ENCODE measurements at places on chromosomes 11 and 22. TPM values are rescaled to one million over a fixed set of nuclear protein-coding genes. Genes with fewer than 3 reads are reported as not detected.

DNA sequence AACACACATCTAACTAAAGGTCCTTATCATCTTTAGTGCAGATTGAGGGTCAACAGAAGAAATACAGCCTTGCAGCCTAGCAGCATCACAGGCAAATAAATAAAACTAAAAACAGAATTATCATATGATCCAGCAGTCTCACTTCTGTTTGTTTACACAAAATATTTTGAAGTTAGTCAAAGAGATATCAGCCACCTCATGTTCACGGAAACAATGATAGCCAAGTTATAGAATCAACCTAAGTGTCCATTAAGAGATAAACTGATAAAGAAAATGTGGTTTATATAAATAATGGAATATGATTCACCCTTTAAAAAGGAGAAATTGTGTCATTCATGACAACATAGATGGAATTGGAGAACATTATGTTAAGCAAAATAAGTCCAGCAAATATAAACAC, 738.1 kb upstream of the CCDC90B start:
- DNase-seq, result no peak

SHISAL1 gene
- 2.1 TPM for total RNA-seq

SLC25A22 gene
- 33.9 TPM for total RNA-seq

- no peak for DNase-seq
Measured at GRCh38 chr11:17974246-17974645, 38.6 kb downstream of the SERGEF start.

GRCh38 chr11:122418032-122418431, 237.5 kb upstream of the UBASH3B start:
- DNase-seq, result no peak

- no peak for DNase-seq
Measured at GRCh38 chr11:29353833-29354232, 663.0 kb downstream of the KCNA4 start.

- no peak for DNase-seq
Measured at GRCh38 chr11:118791961-118792569, 1.1 kb upstream of the DDX6 start.

ZNF214 gene
- total RNA-seq, result 0.03 TPM

DNA sequence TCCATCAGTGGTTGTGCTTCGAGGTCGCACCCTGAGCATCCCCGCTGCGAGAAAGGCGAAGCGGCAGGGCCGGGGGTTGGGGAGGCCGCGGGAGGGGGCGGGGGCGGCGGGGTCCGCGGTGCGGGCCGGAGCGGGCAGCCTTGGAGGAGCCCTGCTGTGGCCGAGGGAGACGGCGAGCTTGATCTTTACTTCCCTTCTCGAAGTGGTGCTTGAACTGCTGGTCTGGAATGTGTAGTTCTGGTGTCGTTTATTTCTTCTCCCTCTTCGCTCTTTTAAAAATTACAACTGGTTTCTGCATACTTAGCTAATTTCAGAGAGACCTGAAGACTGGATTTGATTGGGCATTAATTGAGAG, 1.1 kb downstream of the APLP2 start:
- DNase-seq, result no peak
